ENCODE measurements at places on chromosomes 3 and 15. TPM values are rescaled to one million over a fixed set of nuclear protein-coding genes. Genes with fewer than 3 reads are reported as not detected.
A peak's percentile ranks its signal among the peaks of the same experiment; 100 is the strongest.

- peaks cover 7% of the 10 kb centered on the region for H3K36me3 ChIP-seq
- no peaks in the 10 kb centered on the region for H3K27me3 ChIP-seq
- H3K4me3 ChIP-seq: peak overlapping the region; percentile 91
- peak overlapping the region; percentile 92 for H3K27ac ChIP-seq
- peaks cover 37% of the 10 kb centered on the region for H3K4me1 ChIP-seq
Observed at GRCh38 chr3:129441215-129441614, 1.2 kb downstream of the IFT122 start.

GRCh38 chr3:72380711-72381493 lies 467.3 kb downstream of the SHQ1 start:
- no peak overlapping the region for H3K4me3 ChIP-seq
- peaks cover 21% of the 10 kb centered on the region for H3K36me3 ChIP-seq
- DNase-seq: no peak
- H3K4me1 ChIP-seq: peaks cover 4% of the 10 kb centered on the region

Gene LRRC2
- total RNA-seq: 2.4 TPM

Gene BBS4
- total RNA-seq: 16.1 TPM

All from CD4-positive, CD25-positive, alpha-beta regulatory T cell (primary cell).